ENCODE measurements at places on chromosomes 6 and 20.

DNA sequence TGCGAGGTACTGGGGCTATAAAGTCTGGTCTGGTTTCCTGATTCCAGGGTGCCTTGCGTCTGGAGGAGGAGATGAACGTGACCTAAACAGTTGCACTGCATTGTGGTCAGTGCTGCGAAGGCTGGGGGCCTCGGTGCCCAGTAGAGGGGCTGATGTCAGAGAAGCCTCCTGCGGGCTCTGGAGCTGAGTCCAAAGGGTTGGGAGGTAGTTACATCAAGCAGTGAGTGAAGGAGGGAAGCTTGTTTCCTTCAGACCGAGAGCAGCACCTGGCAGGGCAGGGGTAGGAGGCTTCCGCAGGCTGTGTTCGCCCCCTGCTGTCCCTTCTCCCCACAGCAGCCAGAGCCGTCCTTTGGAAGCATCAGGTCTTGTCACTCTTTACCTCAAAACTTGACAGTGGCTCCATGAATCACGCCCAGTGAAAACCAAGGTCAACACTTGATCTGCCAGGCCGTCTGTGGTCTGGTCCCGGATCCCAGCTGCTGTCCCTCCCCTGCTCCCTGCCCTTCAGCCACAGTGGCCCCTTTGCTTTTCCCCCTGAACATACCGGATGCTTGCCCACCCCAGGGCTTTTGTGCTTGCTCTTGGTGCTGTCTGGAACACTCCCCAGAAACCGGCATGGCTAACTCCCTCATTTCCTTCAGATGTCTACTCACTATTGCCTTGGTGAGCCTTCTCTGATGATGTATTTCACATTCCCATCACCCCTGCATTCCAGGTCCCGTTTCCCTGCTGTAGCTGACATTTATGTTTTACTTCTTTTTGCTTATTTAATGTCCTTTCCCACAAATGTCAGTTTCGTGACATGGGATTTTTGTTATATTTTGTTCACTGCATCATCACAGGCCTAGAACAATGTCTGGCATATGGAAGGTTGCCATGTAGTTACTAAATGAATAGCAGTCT lies 7.0 kb downstream of the DYNLRB1 start:
- no peaks in the 10 kb centered on the region for H3K27me3 ChIP-seq
- no peak overlapping the region for H3K4me3 ChIP-seq
- H3K27ac ChIP-seq, result peak overlapping the region; percentile 51
- DNase-seq, result no peak
- H3K36me3 ChIP-seq, result peaks cover 48% of the 10 kb centered on the region
- peaks cover 57% of the 10 kb centered on the region for H3K4me1 ChIP-seq

DNA sequence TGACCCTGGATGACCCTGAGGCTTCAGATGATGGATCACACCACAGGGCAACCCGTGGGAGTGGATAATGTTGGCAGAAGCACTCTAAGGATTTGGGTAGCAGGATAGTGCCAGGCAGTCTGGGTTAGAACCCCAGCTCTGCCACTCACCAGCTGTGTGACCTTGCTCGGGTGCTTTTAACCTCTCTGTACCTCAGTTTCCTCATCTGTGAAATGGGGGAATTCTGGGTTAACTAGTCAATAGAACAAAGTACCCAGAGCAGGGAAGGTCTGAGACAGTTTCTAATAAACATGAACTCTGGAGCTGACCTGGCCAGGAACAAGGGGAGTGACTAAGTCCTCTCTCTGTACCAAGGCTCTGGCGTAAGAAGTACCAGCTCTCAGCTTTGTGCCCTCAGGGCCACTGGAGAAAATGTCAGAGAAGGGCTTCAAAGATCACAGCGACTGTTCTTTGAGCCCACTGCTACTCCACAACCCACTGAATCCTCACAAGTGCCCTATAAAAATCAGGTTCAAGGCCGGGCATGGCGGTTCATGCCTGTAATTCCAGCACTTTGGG lies 14.7 kb upstream of the NOL4L start:
- no peaks in the 10 kb centered on the region for H3K4me1 ChIP-seq
- no peaks in the 10 kb centered on the region for H3K36me3 ChIP-seq
- H3K4me3 ChIP-seq, result no peak overlapping the region
- no peaks in the 10 kb centered on the region for H3K27me3 ChIP-seq

GRCh38 chr20:60262967-60263603 lies 304.9 kb downstream of the CDH26 start:
- H3K27ac ChIP-seq, result no peak overlapping the region
- H3K4me3 ChIP-seq, result no peak overlapping the region
- DNase-seq, result no peak
- no peaks in the 10 kb centered on the region for H3K27me3 ChIP-seq

GRCh38 chr6:19844689-19845088 lies 7.5 kb downstream of the ID4 start:
- no peak for DNase-seq
- no peaks in the 10 kb centered on the region for H3K36me3 ChIP-seq
- peaks cover 13% of the 10 kb centered on the region for H3K27me3 ChIP-seq
- H3K4me3 ChIP-seq, result no peak overlapping the region

DNA sequence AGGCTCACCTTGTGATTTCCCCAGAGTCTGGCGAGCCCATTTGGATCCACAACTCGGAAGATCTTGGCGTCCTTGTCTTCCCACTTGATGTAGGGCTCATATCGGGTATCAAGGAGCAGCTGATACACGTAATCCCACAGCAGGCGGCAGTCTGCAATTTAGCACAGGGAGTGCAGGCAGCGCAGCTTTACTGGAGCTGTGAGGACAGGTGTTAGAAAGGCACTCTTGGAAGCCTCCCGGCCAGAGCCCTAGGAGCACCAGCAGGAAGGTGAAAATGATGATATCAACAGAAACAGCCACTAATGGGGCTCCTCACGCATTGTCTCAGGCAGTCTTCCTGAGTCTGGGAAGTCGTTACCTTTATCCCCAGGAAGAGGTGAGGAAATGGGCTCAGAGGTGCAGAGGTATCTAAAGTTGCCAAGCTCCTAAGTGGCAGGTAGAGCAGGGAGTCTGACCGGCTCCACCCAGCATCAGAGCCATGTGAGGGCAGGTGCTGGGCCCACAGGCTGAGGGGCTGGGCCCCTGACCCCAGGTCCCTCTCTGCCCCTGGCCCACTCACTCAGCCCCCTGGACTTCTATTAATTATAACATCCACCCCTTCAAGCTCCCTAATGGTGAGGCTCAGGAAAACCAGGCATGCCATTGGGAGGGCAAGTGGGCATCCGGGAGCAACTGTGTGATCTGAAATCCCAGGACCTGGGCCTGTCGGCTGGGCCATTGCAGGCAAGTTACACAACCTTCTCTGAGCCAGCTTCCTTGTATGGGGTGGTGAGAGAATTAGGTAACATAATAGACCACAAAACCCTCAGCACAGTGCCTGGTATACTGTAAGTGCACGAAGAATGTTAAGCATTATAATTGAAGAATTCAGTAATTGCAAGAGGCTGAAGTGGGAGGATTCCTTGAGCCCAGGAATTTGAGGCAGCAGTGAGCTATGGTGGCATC lies 18.3 kb downstream of the ETV7 start:
- no peak overlapping the region for H3K27ac ChIP-seq
- H3K4me1 ChIP-seq, result no peaks in the 10 kb centered on the region
- no peak overlapping the region for H3K4me3 ChIP-seq
- no peaks in the 10 kb centered on the region for H3K36me3 ChIP-seq
- H3K27me3 ChIP-seq, result no peaks in the 10 kb centered on the region
- DNase-seq, result no peak

- peaks cover 21% of the 10 kb centered on the region for H3K4me1 ChIP-seq
- H3K36me3 ChIP-seq, result peaks cover 50% of the 10 kb centered on the region
- no peak overlapping the region for H3K4me3 ChIP-seq
- no peaks in the 10 kb centered on the region for H3K27me3 ChIP-seq
- H3K27ac ChIP-seq, result peak overlapping the region; percentile 59
These were observed 14.7 kb downstream of the UBE2V1 start for GRCh38 chr20:50098259-50098658.

DNA sequence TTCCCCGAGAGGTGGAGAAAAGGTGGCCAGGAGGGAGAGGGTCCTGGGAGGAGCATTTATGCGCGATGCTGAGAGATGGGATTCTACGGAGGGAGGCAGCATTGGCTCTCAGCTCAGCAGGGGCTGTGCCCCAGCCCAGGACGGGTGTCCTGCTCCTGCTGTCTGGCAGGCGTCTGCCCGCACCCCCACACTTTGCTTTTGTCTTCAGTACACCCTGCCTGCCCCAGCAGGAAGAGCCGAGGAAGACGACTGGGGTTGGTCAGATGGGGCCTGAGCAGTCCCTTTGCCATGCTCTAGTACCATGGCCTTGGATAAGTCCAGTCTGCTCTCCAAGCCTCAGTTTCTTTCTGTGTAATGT lies 68.5 kb downstream of the TCP11 start:
- peak; percentile 45 for DNase-seq
- H3K4me1 ChIP-seq, result no peaks in the 10 kb centered on the region
- H3K27me3 ChIP-seq, result no peaks in the 10 kb centered on the region
- H3K36me3 ChIP-seq, result no peaks in the 10 kb centered on the region
- H3K27ac ChIP-seq, result no peak overlapping the region

DNA sequence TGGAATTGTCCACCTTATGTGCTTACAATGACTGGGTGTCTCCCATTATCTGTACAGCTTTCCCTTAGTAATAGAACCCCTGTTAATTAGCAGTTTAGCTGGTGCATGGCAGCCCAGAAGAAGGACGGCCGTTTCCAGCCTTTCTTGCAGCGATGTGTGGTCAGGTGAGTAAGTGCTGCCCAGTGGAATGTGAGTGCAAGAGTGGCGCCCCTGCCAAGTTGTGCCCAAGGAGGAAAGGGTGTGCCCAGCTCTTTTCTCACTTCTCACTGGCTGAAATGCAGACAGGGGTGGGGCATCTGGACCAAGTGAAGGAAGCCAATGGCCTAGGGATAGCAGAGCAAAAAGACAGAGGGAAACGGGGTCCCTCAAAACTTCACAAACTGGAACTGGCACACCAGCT lies 296.8 kb downstream of the PREX1 start:
- H3K27ac ChIP-seq, result no peak overlapping the region
- H3K4me3 ChIP-seq, result no peak overlapping the region
- no peaks in the 10 kb centered on the region for H3K36me3 ChIP-seq
- no peaks in the 10 kb centered on the region for H3K27me3 ChIP-seq
- H3K4me1 ChIP-seq, result no peaks in the 10 kb centered on the region

DNA sequence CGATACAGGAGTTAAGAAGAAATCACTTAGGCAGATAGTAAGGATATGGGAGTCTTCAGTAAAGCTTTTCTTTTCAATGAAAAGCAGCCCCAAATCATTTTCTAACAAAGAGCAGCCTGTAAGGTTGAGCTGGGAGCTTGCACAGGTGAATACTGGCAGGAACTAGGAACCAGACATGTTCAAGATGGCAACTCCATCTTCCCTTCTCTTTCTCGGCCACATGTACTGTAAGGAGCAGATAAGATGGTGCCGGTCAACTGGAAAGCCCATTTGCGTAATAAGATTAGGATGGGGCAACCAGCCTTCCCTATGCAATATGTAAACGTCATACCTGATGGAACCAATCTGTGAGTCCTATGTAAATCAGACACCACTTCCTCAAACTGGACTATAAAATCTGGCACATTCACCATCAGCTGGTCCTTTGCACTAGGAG lies 46.2 kb upstream of the RNGTT start:
- H3K36me3 ChIP-seq, result no peaks in the 10 kb centered on the region
- no peak overlapping the region for H3K4me3 ChIP-seq
- no peaks in the 10 kb centered on the region for H3K27me3 ChIP-seq
- H3K4me1 ChIP-seq, result peaks cover 3% of the 10 kb centered on the region
- DNase-seq, result no peak

DNA sequence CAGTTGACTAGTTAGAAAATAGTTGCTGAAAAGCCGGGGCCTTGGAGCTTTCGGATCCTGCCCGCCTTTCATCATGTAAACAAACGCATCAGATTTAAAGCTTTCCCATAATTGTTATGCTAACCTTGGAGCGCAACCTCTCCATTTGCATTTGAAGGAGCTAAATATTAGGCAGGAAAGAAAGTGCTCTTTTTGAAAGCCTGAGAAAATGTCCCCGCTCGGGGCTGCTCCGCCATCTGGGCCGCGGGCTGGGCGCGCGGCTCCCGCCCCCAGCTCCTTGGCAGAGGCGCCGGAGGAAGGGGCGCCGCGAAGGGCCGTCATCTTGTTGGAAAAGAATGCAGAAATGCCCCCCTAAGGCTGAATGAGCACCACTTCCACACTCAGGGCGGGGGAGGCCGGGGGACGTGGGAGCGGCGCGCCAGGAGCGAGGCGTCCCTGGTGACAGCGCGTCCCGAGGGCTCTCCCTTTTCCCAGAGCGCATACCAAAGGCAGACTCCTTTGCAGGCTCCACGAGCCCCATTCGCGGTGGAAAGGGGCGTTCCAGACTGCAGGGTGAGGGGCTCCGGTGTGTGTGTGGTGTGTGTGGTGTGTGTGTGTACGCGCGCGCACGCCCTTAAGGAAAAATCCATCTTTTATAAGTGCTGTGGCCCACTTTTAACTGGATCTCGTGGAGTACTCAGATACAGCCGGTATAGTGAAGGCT lies 145.6 kb upstream of the ID4 start:
- DNase-seq, result no peak
- H3K4me3 ChIP-seq, result peak overlapping the region; percentile 36
- peaks cover 11% of the 10 kb centered on the region for H3K27me3 ChIP-seq
- no peak overlapping the region for H3K27ac ChIP-seq
- H3K4me1 ChIP-seq, result no peaks in the 10 kb centered on the region

DNA sequence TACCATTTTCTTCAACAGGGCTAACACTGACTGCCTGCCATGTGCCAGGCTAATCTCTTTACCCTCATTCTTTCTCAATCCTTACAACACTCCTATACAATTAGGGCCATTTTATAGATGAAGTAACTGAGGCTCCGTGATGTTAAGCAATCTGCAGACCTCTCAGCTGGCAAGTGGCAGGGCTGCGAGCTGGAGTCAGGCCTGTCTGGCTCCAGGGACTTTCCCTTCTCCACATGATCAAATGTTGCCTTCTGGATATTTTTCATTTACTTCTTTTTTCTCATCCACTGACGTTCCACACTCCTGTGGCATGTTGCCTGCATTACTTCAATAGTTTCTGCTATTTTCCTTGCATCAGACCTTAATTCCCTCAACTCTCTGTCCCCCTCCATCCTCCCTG lies 55.2 kb upstream of the TAGAP start:
- no peak overlapping the region for H3K4me3 ChIP-seq
- no peak overlapping the region for H3K27ac ChIP-seq
- no peaks in the 10 kb centered on the region for H3K36me3 ChIP-seq
- no peaks in the 10 kb centered on the region for H3K4me1 ChIP-seq
- no peak for DNase-seq

DNA sequence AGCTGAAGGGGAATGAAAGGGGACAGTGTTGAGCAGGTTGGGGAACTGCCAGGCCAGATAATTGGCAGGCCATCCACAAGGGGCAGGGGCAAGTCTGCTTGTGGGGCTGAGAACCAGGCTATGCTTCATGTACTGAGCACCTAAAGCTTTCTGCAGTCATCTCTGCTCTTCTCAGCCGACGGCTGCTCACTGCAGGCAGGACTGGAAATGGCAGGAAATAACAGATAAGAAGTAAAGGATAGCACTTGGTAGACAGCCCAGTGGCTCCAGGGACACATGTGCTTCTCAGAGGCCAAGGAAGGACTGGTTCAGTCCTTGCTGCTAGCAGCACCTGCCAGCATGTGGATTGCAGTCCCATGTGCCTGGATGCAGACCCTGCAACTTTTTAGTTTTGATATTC lies 89.8 kb downstream of the CD164 start:
- no peaks in the 10 kb centered on the region for H3K4me1 ChIP-seq
- H3K27ac ChIP-seq, result no peak overlapping the region
- H3K27me3 ChIP-seq, result no peaks in the 10 kb centered on the region
- no peak overlapping the region for H3K4me3 ChIP-seq
- DNase-seq, result no peak
- no peaks in the 10 kb centered on the region for H3K36me3 ChIP-seq
